ENCODE measurements at places on chromosomes 3 and 15.
A peak's percentile ranks its signal among the peaks of the same experiment; 100 is the strongest.

GRCh38 chr3:118544458-118544857, 490.2 kb downstream of the IGSF11 start:
- no peak for DNase-seq

GRCh38 chr3:181418233-181418632, 293.5 kb upstream of the SOX2 start:
- DNase-seq, result no peak

GRCh38 chr15:39920510-39921273, 626 bp upstream of the GPR176 start:
- peak; percentile 36 for DNase-seq

DNA sequence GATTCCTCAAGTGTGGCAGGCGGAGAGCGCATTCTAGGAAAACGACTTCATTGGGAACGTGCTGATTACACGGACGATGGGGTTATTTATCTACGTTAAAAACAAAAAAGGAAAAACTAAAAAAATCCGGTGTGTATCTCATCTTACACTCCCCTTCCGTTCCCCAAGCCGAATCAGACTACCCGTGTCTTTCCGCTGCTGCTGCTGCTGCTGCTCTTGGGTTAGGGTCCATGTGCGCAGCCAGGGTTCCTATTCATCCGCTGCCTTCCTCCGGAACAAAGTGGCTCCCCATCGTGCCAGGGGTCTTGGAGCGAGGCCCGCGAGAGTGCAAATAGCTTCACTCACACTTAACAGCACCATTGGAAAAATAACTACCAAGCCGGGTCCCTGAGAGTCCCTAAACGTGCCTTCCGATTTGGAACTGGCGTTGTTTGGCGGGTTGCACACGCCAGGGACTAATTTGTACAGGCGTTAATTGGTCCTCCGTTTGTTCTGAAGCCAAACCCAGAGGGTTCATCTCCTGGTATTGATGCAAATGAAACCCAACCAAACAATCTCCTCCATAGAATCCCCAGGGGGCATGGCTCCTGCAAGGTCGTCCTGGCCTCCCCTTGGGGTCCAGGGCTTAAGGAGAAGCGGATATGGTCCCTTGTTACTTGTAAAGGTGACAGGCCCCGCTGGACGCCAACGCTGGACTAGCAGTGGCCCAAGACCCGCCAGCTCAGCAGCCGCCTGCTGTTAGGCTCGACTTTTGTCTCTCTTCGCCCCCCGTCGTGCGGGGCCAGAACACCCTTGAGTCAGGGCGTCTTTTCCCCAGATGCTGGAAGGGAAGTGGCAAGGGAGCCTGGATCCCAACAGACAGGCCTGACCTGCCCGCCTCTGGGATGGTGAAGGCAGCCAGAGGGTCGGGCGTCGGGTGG, 11.0 kb upstream of the ONECUT1 start:
- no peak for DNase-seq

DNA sequence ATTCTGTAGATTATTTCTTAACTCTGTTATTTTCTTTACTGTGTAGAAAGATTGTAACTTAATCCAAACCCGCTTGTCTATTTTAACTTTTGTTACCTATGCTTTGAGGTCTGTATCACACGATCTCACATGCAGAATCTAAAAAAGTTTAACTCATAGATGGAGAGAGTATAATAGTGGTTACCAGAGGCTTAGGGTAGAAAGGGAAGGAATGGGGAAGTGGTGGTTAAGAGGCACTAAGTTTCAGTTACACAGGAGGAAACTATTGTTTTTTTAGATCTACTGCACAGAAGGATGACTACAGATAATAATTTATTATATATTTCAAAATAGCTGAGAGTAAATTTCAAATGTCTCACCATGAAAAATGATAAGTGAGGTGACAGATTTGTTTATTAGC, 515.2 kb downstream of the RSL24D1 start:
- DNase-seq, result no peak

- no peak for DNase-seq
These were observed 15.8 kb upstream of the SEC13 start for GRCh38 chr3:10336761-10337160.

GRCh38 chr3:149512073-149512782, 37.7 kb downstream of the TM4SF4 start:
- peak; percentile 37 for DNase-seq

DNA sequence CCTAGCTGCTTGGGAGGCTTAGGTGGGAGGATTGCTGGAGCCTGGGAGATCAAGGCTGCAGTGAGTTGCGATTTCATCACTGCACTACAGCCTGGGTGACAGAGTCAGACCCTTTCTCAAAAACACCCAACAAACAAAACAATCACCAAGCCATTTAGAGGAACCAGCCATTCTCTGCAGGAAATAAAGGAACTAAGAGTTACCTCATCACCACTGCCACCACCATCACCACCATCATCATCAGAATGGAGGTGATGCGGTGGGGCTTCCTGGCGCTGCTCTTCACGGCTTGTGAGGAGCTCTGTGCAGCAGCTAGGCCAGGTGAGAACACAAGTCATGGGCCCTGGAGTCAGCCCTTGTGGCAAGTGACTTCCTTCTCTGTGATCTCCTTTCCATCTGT, 37.7 kb upstream of the KLHL25 start:
- DNase-seq, result no peak

DNA sequence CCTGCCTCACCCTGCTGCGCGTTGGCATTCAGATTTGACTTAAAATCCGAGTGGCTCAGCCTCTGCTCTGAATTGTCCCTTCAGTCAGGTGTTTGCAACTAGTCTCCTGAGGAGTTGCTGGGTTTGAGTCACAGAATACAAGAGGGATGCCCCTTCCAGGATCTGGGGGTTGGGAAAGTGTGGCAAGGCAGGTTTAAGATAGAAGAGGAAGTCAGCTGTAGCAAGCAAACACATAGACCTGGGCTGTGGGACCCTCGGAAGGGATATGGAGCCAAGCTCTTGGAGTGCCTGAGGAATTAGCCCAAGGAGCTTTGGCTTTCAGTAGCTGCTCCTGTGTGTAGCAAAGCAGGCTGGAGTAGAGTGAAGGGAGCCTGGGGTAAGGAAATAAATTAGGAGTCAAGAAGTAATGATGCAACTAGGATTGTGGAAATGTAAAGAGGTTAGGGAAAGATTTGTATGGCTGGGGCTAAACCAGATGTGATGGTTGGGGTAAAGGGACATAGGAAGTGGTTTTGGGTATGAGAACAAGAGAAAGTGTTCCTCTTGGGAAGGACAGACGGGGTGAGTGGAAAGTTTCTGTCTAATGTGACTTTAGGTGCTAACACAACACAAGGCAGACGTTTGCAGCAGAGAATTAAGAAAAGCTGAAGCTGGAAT, 41.2 kb downstream of the RAB7A start:
- no peak for DNase-seq

DNA sequence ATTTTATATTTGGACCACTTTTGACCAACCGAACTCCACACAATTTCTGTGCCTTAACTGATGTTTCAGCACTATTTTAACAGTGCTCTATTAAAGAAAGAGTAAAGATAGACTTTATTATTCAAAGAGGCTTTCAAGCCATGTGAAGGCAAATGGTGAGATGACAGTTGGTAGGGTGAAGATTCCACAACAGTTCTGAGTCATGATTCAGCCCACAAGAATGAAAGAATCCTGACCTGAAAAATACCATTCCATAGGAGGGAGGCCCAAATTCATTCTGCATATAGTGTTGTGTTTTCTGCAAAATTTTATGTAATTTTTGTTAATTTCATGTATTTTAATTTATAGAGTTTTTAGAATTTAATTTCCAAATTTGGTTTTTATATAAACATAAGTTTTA, 135.6 kb upstream of the STAC start:
- DNase-seq, result no peak

- DNase-seq, result no peak
These were observed 79.4 kb upstream of the CNTN3 start for GRCh38 chr3:74693696-74694393.

- no peak for DNase-seq
These were observed at the start of gene HYAL2 for GRCh38 chr3:50322386-50323091. HYAL2 (minus strand) TSS chr3:50322745; CDS start chr3:50320489, 2,256 bp downstream.

- peak; percentile 34 for DNase-seq
These were observed 413.4 kb downstream of the ERC2 start for GRCh38 chr3:56054844-56055243.

DNA sequence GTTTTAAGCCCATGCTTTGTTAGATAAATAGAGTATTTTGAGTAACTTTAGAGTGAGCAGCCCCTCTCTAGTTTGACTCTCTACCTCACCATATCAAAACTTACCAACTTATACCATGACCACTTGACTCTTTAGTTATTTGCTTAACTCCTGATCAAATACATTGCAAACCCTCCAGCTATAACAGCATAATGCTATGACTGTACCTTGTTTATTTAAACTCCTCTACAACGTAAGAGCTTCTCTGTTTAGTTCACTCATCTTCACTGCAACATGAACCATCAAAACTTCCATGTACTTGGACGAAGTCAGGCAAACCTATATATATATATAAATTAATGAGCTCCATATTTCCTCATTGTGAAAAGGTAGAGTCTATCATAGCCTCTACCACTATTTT, 218.2 kb downstream of the DPH6 start:
- DNase-seq, result no peak

GRCh38 chr15:42727750-42728381, 9.1 kb downstream of the CDAN1 start:
- no peak for DNase-seq
